Left ventricle myocardium inferior (tissue), 1 donor: ENCODE measurements at places on chromosomes 7 and 10.

DNA sequence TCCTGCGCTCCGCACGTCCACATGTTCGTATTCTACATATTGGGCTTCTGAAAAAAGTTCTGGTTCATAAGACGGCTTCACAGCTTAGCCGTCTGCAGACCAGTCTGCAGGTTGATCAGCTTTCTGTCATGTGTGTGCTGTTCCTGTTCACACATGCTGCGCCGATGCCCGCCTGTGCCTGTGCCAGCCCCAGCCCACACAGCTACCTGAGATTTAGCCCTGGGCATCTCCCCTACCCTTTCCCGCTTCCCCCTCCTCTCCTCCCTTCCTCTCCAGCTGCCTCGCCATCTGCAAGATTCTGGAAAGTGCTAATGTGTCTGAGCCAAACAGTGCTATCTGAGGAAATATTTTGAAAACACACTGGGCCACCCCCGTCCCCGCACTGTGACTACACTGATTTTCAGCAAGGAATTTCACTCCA lies 7.1 kb downstream of the CHST3 start:
- no peak for DNase-seq

DNA sequence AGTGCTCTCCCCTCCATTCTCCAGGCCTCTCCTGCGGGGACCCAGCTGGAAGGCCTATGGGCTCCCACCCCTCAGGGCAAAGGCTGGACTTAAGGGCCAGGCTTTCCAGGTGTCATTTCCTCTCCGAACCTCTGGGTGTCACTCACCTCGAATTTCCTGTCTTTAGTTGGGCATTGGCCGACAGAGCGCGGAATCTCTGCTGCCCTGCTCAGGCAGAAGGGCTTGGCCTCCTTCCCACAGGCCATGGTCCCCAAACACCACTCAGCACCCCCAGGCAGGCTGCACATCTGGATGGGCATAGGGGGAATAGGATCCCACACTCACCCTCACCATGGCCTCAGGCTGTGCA lies 212.9 kb downstream of the CCSER2 start:
- no peak for DNase-seq

- DNase-seq, result no peak
Observed at GRCh38 chr7:64793106-64793755, 997 bp upstream of the ZNF138 start.

DNA sequence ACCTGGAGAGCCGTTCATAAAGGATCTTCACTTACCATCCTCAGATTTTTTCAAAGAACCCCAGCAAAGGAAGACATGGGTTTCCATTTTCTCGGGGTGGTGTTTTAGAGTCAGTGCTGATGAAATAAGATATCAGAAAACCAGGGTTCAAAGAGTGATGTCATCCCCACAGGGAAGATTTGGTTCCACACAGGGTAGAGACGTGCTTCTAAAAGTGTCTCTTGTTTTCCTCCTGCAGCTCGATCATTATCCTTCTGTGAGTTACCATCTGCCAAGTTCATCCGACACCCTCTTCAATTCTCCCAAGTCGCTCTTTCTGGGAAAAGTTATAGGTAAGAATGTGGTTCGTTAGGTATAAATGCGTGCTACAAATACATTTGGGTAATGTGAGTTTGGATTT lies 323.8 kb upstream of the C7orf33 start:
- no peak for DNase-seq

DNA sequence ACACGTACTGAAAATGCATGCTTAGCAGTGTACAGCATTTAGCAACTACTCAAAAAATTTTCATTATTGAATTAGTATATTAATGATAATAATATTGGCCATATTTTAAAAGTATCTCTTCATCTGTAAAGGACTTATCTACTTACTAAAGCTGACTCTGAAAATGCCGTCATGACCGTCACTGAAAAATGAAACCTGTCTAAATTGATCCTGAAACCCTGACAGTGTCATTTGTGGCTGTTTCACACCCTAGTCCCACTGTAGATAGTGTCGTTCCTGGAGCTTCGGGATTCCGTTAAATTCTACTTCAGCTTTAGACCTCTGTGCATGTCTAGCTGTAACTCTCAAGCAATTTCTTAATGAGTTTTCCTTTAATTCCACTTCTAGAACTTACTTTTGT lies 35.8 kb upstream of the EZH2 start:
- DNase-seq, result no peak

GRCh38 chr7:30445770-30446169 lies 32.8 kb downstream of the NOD1 start:
- DNase-seq, result peak; percentile 76

- no peak for DNase-seq
Observed at GRCh38 chr10:121240011-121240410, 358.2 kb downstream of the FGFR2 start.
